ENCODE measurements at places on chromosomes 2 and 18. TPM values are rescaled to one million over a fixed set of nuclear protein-coding genes. Genes with fewer than 3 reads are reported as not detected.

SP5 gene
- not detected for total RNA-seq

ANKRD30BL gene
- total RNA-seq: not detected

MAL gene
- total RNA-seq: not detected

DQX1 gene
- total RNA-seq: not detected

KCNS3 gene
- total RNA-seq: 7.6 TPM

C2orf68 gene
- 7.4 TPM for total RNA-seq

SNORC gene
- total RNA-seq: not detected

CHPF gene
- 214 TPM for total RNA-seq

RTP5 gene
- total RNA-seq: not detected

RAMP1 gene
- 13.8 TPM for total RNA-seq

IL36G gene
- total RNA-seq: not detected

NPAS2 gene
- 22.0 TPM for total RNA-seq

FOXD4L1 gene
- total RNA-seq: not detected

PRSS56 gene
- total RNA-seq: not detected

TCF23 gene
- under 0.01 TPM for total RNA-seq

MEIS1 gene
- 12.3 TPM for total RNA-seq

HTR2B gene
- 1.1 TPM for total RNA-seq

KIAA2012 gene
- not detected for total RNA-seq

All from cardiac atrium fibroblast (primary cell).